CD4-positive, CD25-positive, alpha-beta regulatory T cell (primary cell): ENCODE measurements at places on chromosomes 1 and 21. TPM values are rescaled to one million over a fixed set of nuclear protein-coding genes. Genes with fewer than 3 reads are reported as not detected.

Gene LCE5A
- not detected for total RNA-seq

Gene RIMKLA
- total RNA-seq, result not detected

Gene HMGCS2
- not detected for total RNA-seq

Gene NBPF10
- 4.4 TPM for total RNA-seq

Gene HRNR
- total RNA-seq, result not detected

Gene TNN
- not detected for total RNA-seq

Gene CELA3A
- total RNA-seq, result not detected

Gene PRAMEF17
- not detected for total RNA-seq

Gene GSTM3
- 5.3 TPM for total RNA-seq

Gene GRIK1
- not detected for total RNA-seq

Gene DCST2
- total RNA-seq, result 1.4 TPM

Gene ARMH1
- 24.8 TPM for total RNA-seq

Gene TMIGD3
- not detected for total RNA-seq
